ENCODE measurements at places on chromosomes 1 and 21.

DNA sequence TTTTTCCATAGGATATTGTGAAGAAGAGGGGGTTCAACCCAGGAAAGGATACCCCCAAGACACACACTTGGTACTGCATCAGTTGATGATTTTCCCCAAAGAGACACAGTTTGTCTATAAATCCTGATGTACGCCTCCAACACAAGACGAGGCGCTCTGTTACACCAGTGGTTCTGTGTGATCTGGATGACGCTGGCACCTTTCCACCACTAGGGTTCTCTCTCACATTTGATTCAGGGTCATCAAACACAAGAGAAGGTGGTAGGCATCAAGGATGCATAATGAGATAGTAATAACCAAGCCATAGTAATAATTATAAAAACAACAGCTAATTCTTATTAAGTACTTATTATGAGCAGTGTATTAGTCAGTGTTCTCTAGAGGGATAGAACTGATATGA is 508.8 kb upstream of the ZP4 start:
- no peaks in the 10 kb centered on the region for H3K36me3 ChIP-seq
- no peak overlapping the region for H3K27ac ChIP-seq
- no peak overlapping the region for H3K4me3 ChIP-seq
- no peak for DNase-seq
- H3K4me1 ChIP-seq: no peaks in the 10 kb centered on the region

DNA sequence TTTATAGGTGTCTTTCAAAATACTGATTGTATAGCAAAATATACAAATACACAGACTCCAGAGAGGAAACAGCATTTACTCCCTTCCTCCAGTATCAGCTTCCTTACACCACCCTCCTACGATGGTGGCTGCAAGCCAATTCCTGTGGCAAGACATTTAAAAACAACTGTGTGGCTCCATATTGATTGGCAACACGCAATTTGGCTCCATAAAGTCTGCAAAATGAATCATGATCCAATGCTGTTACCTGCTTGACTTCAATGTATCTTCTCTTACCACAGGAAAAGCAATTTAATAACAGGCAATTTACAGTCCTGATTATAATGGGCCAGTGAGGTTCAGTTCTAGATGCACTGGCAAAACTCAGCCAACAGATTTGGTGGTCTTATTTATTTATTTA is 19.7 kb upstream of the ATP6V1G3 start:
- no peak for DNase-seq
- no peak overlapping the region for H3K27ac ChIP-seq
- no peaks in the 10 kb centered on the region for H3K27me3 ChIP-seq
- H3K36me3 ChIP-seq: no peaks in the 10 kb centered on the region
- H3K4me1 ChIP-seq: peaks cover 33% of the 10 kb centered on the region

GRCh38 chr1:243855616-243856318 is 5.7 kb upstream of the AKT3 start:
- no peaks in the 10 kb centered on the region for H3K36me3 ChIP-seq
- H3K4me3 ChIP-seq: no peak overlapping the region
- no peak for DNase-seq
- no peaks in the 10 kb centered on the region for H3K27me3 ChIP-seq
- no peaks in the 10 kb centered on the region for H3K4me1 ChIP-seq

GRCh38 chr1:212125654-212126053 is 90.1 kb downstream of the DTL start:
- H3K4me3 ChIP-seq: no peak overlapping the region
- peaks cover 7% of the 10 kb centered on the region for H3K4me1 ChIP-seq
- H3K36me3 ChIP-seq: no peaks in the 10 kb centered on the region
- no peak for DNase-seq
- no peaks in the 10 kb centered on the region for H3K27me3 ChIP-seq
- H3K27ac ChIP-seq: no peak overlapping the region

DNA sequence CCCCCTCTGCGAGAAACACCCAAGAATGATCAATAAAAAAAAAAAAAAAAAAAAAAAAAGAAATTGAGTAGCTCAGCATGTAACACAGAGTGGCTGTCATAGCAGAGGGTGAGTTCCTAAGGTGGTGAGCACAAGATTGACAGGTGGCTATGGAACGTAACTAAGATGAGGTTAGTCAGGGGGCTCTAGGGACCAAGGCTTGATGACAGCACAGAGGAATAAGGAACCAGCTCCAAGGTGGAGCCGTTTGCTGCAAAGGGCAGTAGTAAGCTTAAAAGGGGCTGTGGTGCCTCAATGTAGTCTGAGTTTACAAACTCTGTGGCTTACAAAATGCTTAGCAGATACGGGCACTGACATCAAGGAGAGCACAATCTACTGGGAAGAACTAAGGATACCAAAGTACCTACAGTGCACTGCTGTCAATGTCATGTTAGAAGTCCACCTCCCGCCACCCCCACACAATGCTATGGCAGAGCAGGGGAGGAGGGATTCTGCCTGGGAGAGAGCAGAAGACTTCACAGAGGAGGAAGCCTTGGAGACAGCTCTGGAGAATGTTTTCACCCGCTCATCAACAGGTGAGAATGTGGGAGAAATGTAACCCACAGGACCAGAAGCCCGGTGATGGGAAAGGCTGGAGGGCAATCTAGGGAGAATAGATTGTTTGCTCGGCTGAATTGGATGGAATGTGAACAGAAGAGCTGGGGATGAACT is 13.1 kb downstream of the IQGAP3 start:
- H3K4me1 ChIP-seq: no peaks in the 10 kb centered on the region
- no peak overlapping the region for H3K4me3 ChIP-seq
- DNase-seq: no peak
- no peak overlapping the region for H3K27ac ChIP-seq
- H3K27me3 ChIP-seq: no peaks in the 10 kb centered on the region
- H3K36me3 ChIP-seq: no peaks in the 10 kb centered on the region

DNA sequence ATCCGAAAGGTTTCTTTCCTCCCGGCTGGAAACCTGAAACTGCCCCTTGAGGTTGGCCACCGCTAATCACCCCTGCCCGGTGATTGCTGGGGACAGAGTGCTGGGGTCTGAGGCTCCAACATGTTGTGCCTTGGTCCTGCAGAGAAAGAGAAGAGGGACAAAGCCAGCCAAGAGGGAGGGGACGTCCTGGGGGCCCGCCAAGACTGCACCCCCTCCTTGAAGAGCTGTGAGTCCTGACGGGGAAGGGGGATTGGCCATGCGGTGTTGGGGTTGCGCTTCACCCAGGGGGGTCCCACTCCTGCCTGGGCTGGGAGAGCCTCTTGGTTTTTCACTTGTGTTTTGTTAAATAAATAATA is 19.5 kb downstream of the LDLRAP1 start:
- peaks cover 28% of the 10 kb centered on the region for H3K36me3 ChIP-seq
- H3K4me3 ChIP-seq: peak overlapping the region; percentile 60
- H3K27me3 ChIP-seq: no peaks in the 10 kb centered on the region
- DNase-seq: no peak
- H3K4me1 ChIP-seq: peaks cover 85% of the 10 kb centered on the region

DNA sequence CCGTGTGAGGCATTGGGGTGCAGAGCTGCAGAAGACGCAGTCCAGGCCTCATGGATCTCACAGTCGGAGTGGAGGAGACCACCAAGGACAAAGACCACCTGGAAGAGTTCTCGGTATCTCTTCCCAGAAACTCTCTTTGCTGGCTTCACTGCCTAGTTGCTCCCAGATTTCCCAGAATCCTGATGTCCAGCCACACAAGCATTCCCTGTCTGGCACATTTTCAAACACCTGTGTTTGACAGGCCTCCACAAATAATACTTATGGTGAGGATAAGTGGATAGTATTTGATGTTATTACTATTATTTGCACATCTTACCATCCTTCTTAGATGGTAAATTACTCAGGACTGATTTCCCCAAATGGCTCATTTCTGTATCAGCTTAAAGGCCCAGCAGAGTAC is 27.7 kb upstream of the KANK4 start:
- DNase-seq: no peak
- H3K27me3 ChIP-seq: no peaks in the 10 kb centered on the region
- no peak overlapping the region for H3K27ac ChIP-seq
- no peaks in the 10 kb centered on the region for H3K4me1 ChIP-seq
- H3K36me3 ChIP-seq: no peaks in the 10 kb centered on the region

GRCh38 chr1:109954041-109954512 is 30.5 kb upstream of the AHCYL1 start:
- DNase-seq: no peak
- H3K4me1 ChIP-seq: no peaks in the 10 kb centered on the region
- no peaks in the 10 kb centered on the region for H3K36me3 ChIP-seq
- no peak overlapping the region for H3K27ac ChIP-seq

GRCh38 chr1:193785850-193786420 is 599.5 kb upstream of the B3GALT2 start:
- no peaks in the 10 kb centered on the region for H3K27me3 ChIP-seq
- no peak for DNase-seq

DNA sequence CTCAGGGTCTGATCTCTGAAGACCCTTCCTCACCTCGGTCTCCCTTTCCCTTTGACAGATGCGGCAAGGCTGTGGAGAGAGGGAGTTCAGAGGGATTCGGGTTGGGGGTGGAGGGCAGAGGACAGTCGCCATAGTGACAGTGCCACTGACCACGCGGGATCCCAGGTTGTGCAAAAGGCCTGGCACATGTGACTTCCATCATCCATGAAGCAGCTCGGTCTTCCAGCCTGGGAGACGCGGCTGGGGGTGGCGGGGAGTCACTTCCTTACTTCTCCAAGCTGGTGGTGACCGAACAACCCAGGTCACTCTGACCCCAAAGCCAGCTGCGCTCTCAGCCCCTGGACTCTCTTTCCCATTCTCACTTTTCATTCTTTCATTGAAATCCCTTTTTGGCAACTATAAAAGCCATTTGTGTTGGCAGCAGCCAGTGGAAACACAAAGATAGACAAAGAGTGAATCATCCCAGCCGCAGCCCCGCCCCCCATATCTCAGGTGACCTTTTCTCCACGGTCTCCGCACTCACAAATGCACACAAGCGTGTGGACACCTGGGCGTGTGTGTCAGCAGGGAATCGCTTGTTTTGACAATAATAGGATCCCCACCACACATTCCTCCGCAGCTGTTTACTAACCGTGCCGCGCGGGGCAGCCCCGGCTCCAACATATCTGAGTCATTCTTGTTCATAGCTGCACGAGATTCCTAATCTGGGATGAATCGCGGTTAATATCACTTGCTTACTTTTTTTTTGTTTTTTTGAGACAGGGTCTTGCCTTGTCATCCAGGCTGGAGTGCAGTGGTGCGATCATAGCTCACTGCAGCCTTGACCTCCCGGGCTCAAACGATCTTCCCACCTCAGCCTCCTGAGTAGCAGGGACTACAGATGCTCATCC is 68.3 kb downstream of the DHRS3 start:
- H3K4me1 ChIP-seq: no peaks in the 10 kb centered on the region
- H3K27ac ChIP-seq: no peak overlapping the region
- DNase-seq: no peak
- H3K36me3 ChIP-seq: no peaks in the 10 kb centered on the region

DNA sequence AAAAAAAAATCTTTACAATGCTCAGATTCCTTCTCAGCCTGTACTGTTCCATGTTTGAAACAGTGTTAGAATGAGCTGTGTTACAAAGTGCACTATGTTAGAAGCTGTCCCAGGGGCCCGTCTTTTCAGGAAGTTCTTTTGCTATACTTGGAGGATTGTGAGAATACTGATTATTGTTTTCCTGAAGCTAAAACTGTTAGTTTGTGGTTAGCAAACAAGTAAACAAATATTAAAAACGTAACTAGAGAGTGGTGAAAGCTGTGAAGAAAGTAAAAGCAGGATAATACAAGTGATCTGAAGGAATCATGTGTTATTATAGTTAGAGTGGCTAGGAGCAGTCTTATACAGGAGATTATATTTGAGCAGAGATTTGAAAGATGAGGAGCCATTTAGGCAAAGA is 35.6 kb downstream of the CAMSAP2 start:
- no peak overlapping the region for H3K27ac ChIP-seq
- H3K4me3 ChIP-seq: no peak overlapping the region
- H3K4me1 ChIP-seq: no peaks in the 10 kb centered on the region
- no peak for DNase-seq

DNA sequence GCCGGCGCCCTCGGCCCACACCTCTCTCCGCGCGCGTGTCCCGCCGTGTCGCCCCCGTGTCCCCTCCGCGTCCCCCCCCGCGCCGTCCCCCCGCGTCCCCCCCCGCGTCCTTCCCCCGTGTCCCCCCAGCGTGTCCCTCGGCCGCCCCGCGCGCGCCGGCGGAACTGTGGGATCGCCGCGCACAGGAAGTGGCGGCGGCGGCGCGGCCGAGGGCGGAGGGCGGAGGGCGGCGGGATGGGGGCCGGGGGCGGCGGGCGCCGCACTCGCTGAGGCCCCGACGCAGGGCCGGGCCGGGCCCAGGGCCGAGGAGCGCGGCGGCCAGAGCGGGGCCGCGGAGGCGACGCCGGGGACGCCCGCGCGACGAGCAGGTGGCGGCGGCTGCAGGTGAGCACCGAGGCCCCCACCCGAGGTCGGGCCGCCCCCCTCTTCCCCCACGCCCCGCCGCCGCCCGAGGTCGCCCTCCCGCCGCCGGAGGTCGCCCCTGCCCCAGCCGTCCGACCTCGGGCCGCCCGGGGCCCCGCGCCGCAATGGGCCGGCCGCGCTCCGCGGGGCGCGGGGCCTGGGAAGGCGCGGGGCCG is at the start of gene AGPAT3:
Gene AGPAT3, plus strand, starts transcription at position 262 of the 578 bp plus-strand sequence. CDS start 94,459 bp downstream, outside the sequence.
- H3K27me3 ChIP-seq: no peaks in the 10 kb centered on the region
- peak; percentile 15 for DNase-seq
- no peaks in the 10 kb centered on the region for H3K36me3 ChIP-seq
- H3K4me3 ChIP-seq: peak within 1 kb of the TSS; percentile 76

GRCh38 chr1:173128742-173129141 is 78.0 kb upstream of the TNFSF18 start:
- DNase-seq: no peak
- no peaks in the 10 kb centered on the region for H3K4me1 ChIP-seq
- H3K27me3 ChIP-seq: no peaks in the 10 kb centered on the region
- no peak overlapping the region for H3K27ac ChIP-seq
- no peaks in the 10 kb centered on the region for H3K36me3 ChIP-seq

DNA sequence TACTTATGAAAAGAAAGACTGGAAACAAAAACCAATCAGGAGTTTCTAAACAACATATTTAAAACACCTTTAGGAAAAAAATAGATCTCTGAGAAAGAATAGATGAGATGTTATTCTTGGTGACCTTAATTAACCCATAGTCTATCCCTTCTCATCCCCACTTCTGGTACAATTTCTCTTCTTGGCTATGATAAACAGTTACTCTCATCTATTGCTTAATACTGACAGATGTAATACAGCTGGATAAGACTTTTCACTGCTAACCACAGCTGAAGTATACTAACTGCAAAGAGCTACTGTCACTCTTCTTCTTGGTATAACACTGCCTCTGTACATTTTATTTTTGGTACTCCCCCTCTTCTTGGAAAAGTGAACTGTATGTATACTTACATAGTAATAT is 15.2 kb downstream of the EXTL2 start:
- no peaks in the 10 kb centered on the region for H3K27me3 ChIP-seq
- no peak for DNase-seq
- H3K4me1 ChIP-seq: no peaks in the 10 kb centered on the region
- H3K36me3 ChIP-seq: no peaks in the 10 kb centered on the region

GRCh38 chr1:199646761-199647160 is 380.7 kb upstream of the NR5A2 start:
- H3K36me3 ChIP-seq: no peaks in the 10 kb centered on the region
- H3K27ac ChIP-seq: no peak overlapping the region
- H3K4me3 ChIP-seq: no peak overlapping the region
- no peaks in the 10 kb centered on the region for H3K27me3 ChIP-seq
- no peaks in the 10 kb centered on the region for H3K4me1 ChIP-seq
